ENCODE measurements at places on chromosomes 1 and 21.

GRCh38 chr1:13809461-13810159 is 109.6 kb downstream of the PRDM2 start:
- DNase-seq: no peak

DNA sequence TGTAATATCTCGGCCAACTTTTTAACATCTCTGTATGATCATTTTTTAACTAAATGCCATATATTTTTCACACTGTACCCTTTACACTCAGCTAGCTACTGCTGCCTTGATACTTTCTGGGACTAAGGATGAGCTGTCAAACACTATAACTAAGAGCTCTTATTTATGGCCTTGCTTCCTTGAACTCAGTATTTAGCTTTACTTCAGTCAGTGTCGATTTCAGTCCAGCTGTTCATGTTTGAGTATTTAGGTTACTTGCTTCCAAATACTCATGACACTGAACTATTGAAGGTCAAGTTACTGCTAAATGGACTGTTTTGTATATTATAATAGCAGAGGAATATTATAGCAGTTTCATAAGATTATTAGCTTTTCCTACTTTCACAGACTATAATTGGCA is 25.9 kb upstream of the USP25 start:
- DNase-seq: no peak

GRCh38 chr1:182244451-182244850 is 147.1 kb downstream of the GLUL start:
- no peak for DNase-seq

GRCh38 chr1:205004351-205004750 is 38.7 kb upstream of the CNTN2 start:
- DNase-seq: no peak

DNA sequence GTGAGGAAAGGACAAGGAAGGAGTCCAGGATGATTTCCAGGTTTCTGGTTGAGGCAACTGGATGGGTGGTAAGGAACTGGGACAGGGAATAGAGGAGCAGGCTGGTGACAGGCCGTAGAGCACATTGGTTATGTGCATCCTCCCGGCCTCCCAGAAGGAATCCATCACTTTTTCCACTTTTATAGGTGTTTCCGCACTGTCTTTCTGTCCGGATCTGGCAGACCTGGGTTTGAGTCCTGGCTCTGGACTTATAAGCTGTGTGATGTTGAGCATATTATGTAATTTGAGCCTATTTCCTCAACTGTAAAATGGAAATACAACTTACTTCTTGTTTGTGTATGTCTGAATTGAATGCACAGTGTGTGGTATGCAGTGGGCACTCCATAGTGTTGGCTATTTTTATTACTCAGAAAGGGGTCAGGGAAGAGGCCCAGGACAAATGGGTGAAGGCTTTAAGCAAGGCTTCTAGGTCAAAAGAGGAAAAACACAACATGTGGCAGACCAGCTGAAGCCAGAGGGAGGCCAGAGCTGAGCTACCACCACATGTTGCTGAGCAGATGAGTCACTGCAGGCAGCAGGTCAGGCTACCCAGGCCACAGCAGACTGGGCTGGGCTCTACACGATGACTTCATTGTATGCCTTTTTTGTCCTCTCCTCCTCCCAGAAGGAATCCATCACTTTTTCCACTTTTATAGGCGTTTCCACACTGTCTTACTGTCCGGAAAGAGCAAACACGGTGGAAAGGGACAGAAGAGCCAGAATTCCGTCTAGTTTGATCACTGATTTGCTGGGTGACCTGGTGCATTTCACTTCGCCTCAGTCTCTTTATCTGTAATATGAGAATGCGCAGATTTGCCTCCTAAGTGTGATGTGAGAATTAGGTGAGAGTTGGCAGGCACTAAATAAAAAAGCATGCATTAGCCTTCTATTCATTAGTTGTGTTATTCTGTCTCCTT is 791 bp upstream of the MAST2 start:
- DNase-seq: peak; percentile 83

- DNase-seq: no peak
Measured at GRCh38 chr1:178566187-178566586, 53.3 kb downstream of the TEX35 start.

- DNase-seq: no peak
Measured at GRCh38 chr21:17536381-17536780, 23.5 kb downstream of the CXADR start.

- DNase-seq: no peak
Measured at GRCh38 chr1:242178924-242179708, 180.2 kb upstream of the MAP1LC3C start.

DNA sequence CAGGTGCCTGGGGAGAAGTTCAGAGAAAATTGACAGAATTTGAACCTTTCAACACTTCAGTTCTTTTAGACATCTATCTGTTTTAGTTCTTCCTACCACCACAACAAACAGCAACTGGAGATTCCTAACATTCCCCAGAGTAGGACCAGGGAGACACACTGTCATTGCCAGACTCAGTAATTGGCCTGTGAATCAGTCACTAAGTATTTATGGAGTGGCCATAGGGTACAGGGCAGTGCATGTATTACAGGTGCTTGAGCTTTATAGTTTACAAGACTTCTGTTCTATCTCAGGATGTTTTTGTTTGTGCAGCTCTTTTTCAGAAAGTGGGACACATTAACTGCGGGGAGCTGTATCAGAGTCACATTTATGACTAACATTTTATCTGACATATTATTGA is 1.7 kb downstream of the CDC14A start:
- DNase-seq: peak; percentile 86

- no peak for DNase-seq
Measured at GRCh38 chr1:13951793-13952751, 252.1 kb downstream of the PRDM2 start.

DNA sequence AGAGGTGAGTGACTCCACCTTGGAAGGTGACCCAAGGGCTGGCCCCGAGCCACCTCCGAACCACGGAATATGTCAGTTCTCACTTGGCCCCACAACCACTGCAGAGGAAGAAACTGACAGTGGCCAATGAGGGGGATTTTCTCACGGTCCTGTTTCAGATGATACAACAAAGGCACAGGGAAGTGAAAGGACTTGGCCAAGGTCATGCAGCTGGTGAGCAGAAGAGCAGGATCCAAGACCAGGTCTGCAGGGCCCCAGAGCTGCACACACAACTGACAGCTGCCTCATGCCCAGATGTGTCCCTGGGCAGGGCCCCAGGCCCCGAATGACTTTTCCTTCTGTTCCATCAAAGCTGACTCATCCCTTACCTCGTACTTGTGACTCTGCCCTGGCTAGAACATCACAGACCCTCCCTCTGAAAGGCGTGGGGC is 25.8 kb upstream of the EVA1B start:
- no peak for DNase-seq

GRCh38 chr1:52153898-52154297 is 12.0 kb downstream of the ZFYVE9 start:
- DNase-seq: no peak

GRCh38 chr1:79945391-79945790 is 938.9 kb upstream of the ADGRL4 start:
- no peak for DNase-seq

GRCh38 chr1:204396015-204396583 is 15.5 kb downstream of the PPP1R15B start:
- no peak for DNase-seq

DNA sequence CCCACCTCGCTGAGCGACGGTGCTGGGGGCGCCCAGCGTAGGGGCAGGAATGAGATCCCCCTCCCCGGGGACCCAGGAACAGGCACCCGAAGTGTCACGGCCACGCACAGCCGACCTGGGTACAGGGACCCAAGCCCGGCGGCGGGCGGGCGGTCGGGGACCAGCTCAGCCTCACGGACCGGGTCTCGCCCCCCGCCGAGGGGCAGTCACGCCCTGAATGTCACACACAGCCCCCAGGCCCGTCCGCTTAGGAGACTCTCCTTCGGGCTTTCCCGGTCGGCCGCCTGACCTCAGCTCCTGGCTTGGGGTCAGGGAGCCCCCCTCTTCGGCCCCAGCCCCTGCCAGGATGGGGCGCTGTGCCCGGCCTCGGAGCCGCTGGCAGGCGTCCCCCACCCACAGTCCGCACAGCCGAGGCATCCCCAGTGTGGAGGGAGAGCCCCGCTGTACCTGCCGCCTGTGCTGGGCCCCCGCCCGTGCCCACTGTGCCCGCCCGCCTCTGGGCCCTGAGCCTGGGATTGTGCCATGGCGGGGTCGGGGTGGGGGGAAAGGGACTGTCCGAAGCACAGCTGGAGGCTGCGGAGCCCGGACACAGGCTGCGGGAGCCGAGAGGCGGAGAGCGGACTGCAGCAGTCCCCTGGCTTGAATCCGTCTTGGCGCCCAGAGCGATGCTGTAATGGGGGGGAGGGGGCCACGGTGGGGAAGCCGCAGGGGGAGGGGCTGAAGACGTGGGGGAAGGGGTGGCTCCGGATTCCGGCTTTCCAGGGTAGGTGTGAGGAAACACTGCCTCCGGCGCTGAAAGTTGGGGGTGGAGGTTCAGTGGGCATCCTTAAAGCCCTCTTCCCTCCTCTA is 627 bp upstream of the DLGAP3 start:
- no peak for DNase-seq

DNA sequence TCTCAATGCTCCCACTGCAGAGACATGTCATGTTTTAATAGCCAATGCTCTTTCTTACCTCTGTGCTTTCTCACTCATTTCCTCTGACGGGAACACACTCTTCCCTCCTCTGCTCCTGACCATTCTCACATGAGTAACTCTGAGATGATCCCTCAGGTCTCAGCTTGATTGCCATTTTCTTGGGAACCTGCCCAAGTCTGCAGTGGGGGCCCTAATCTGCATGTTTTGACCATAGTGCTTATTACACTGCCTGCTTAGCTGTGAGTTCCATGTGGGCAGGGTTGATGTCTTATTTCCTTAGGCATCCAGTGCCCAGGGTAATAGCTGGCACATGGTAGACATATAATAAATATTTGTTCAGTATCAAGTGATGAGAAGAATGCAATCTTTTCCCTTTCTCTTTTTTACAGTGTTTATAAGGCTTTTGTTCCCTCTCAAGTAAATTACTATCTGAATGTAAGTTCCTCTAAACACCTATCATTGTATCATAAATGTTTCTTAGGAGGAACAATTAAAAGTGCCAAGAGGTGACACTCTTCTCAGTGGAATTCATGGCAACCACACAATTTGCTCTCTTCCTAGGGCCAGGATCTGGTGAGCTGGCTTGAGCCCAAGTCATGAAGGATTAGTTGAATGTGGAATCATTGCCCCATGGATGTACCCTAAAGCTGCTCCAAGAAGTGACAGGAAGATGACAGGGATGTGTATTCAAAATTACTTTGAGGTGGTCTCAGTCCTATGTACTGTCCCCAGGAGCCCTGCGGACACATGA is 485.4 kb upstream of the USP24 start:
- DNase-seq: no peak

GRCh38 chr1:52634111-52634510 is 1.1 kb downstream of the SHISAL2A start:
- DNase-seq: no peak

DNA sequence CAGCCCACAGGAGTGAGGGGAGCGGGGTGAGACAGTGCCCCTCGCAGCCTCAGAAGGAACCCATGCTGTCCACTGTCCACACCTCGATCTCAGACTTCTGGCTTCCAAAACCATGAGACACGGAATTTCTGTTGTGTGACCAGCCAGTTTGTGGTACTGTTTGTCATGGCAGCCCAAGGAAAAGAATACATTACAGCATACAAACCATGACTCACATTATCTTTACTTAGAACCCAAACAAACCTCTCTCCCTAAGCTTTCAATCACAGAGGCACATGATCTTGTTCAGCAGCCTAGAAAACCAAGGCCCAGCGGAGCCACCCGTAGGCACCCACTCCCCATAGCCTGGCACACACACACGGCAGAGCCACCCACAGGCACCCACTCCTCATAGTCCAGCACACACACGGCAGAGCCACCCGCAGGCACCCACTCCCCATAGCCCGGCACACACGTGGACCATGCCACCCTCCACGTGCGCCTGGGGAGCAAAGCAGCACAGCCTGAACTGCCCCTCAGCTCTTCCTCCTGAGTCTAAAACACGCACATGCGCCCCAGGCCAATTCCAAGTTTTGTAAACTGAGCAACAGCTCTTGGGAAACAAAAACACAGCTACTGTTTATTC is 458 bp upstream of the KRTAP10-4 start:
- DNase-seq: no peak

DNA sequence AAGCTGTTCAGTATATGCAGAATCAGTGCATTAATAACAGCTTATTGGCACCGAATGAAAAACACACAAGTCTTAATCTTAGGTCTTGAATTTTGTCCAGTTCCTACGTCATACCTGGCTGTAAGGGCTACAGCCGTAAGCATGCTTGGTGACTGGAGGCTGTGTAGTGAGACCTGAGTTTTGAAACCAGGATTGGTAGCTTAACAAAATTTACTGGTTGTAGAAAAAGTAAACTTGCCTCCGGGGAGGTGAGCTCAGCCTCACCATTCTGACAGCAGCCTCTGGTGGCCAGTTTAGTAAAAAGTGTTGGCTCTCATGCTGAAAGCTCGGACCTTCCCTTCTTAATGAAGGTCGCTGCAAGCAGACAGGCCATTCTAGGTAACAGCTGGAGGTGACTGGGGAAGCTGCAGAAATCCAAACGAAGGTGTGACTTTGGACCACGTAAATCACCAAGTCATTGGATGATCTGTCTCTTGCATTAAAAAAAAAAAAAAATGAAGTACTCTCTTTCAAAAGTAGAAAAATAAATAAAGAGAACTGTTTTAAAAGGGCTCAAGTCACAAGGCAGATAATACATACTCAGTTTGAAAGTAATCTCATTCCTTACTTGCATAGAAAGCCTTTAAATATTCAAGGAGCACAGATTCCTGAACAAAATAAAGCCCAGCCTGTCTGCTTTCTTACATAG is 48.9 kb downstream of the HLCS start:
- DNase-seq: no peak

DNA sequence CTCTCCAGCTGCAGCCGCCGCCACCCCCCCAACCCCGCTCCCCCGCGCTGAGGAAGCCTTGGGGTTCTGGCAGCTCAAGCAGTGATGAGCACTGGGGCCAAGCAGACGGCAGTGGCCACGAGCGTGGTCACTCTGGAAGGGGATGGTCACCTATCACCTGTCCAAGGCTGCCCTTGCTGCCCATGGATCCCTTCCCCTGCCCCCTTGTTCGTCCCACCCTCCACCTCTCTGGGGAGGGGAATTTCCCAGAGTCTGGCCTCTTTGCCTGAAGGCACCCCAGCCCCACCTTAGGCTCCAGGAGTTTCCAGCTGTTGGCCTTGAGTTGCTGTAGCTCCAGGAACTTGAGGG is 7.2 kb upstream of the SMIM12 start:
- DNase-seq: no peak

- no peak for DNase-seq
Measured at GRCh38 chr1:69438056-69438795, 129.5 kb upstream of the LRRC7 start.
